Activated naive CD4-positive, alpha-beta T cell treated with anti-CD3 and anti-CD28 coated beads for 36 hours (primary cell): ENCODE measurements at places on chromosomes 11 and 22. TPM values are rescaled to one million over a fixed set of nuclear protein-coding genes. Genes with fewer than 3 reads are reported as not detected.

GRCh38 chr11:69135420-69136363 lies 20.0 kb upstream of the SMIM38 start:
- no peaks in the 10 kb centered on the region for H3K27me3 ChIP-seq
- H3K4me1 ChIP-seq, result peaks cover 29% of the 10 kb centered on the region
- no peak overlapping the region for H3K4me3 ChIP-seq
- no peaks in the 10 kb centered on the region for H3K36me3 ChIP-seq
- DNase-seq, result peak; percentile 44

DNA sequence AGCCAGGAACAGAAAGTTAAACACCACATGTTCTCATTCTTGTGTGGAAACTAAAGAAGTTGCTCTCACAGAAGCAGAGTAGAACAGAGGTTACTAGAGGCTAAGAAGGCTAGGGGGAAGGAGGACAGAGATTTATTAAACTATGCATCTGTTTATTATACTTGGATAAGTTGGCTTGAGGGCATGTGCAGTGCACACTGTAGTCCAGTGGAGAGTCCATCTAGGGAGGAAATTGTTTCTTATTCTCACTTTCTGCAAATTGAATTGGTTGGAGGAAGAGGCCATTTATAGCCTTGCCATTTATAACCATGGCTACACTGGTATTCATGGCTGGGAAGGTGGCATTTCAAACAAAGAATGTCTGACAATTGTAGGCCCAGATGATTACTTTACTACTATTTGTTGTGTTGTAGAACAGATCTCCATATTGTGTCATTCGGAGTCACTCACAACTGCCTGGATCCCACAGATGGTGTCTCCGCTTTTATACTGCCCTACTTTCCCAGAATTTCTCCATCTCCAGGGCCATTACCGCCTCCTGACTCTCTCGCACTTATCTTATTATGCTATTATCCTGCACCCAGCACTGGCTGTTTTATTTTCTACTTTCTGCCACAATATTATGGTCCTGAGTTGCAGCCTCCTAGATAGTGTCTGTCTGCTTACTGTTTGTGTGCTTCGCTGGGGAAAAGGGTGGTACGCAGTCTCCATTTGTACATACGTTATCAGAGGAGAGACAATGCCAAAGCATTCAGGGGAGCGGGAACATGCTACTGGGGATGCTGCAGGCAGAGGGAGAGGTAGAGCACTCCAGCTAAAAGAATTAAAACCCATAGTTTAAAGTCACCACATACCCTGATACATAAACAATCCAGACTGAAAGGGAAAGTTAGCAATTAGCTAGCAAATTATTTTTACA lies 169.3 kb upstream of the BLID start:
- peaks cover 3% of the 10 kb centered on the region for H3K27me3 ChIP-seq
- H3K27ac ChIP-seq, result no peak overlapping the region
- H3K4me1 ChIP-seq, result no peaks in the 10 kb centered on the region
- no peaks in the 10 kb centered on the region for H3K36me3 ChIP-seq
- DNase-seq, result no peak

- H3K36me3 ChIP-seq, result no peaks in the 10 kb centered on the region
- no peaks in the 10 kb centered on the region for H3K4me1 ChIP-seq
- H3K27me3 ChIP-seq, result peaks cover 26% of the 10 kb centered on the region
- no peak overlapping the region for H3K27ac ChIP-seq
- DNase-seq, result no peak
- no peak overlapping the region for H3K4me3 ChIP-seq
Measured at GRCh38 chr11:17691976-17692375, 27.4 kb upstream of the MYOD1 start.

AGBL2 gene
- total RNA-seq, result 1.3 TPM

DNA sequence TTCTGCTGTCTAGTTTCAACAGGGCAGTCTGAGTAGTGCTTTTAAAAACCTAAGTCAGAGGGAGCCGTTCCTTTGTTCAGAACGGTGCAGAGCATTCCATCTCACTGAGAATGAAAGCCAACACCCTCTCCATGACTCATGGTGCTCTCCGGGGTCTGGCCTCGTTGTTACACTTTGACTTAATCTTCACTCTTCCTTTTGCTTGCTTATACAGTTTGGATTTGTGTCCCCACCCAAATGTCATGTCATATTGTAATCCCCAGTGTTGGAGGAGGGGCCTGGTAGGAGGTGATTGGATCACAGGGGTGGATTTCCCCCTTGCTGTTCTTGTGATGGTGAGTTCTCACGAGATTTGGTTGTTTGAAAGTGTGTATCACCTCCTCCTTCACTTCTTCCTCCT lies 292.2 kb downstream of the ST3GAL4 start:
- H3K27ac ChIP-seq, result no peak overlapping the region
- no peak overlapping the region for H3K4me3 ChIP-seq
- peaks cover 5% of the 10 kb centered on the region for H3K27me3 ChIP-seq
- DNase-seq, result no peak

GRCh38 chr11:123704341-123704740 lies 37.1 kb downstream of the ZNF202 start:
- peaks cover 2% of the 10 kb centered on the region for H3K4me1 ChIP-seq
- H3K36me3 ChIP-seq, result no peaks in the 10 kb centered on the region
- no peak overlapping the region for H3K27ac ChIP-seq

- DNase-seq, result no peak
- no peaks in the 10 kb centered on the region for H3K27me3 ChIP-seq
- peaks cover 24% of the 10 kb centered on the region for H3K4me1 ChIP-seq
- H3K4me3 ChIP-seq, result no peak overlapping the region
Measured at GRCh38 chr11:76801225-76801624, 18.1 kb downstream of the TSKU start.

DNA sequence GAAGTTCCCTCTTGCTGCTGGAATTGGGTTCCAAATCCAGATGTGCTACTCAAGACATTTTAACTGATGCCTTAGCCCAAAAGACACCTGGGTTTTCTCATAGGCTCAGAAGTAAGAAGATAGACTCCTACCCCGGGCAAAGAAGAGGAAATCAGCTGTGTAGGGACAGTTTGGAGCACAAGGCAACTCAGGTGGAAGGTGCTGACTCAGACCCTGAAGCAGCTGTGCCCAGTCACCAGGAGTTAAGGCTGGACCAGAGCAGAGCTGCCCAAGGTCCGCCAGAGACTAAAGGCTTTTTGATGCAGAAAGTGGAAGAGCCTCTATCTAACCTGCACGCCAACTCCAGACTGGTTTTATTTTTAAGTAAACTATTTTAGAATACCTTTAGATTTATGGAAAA lies 20.6 kb upstream of the RAB1B start:
- H3K4me1 ChIP-seq, result no peaks in the 10 kb centered on the region
- no peaks in the 10 kb centered on the region for H3K27me3 ChIP-seq
- H3K27ac ChIP-seq, result no peak overlapping the region
- no peak for DNase-seq
- peaks cover 4% of the 10 kb centered on the region for H3K36me3 ChIP-seq

DNA sequence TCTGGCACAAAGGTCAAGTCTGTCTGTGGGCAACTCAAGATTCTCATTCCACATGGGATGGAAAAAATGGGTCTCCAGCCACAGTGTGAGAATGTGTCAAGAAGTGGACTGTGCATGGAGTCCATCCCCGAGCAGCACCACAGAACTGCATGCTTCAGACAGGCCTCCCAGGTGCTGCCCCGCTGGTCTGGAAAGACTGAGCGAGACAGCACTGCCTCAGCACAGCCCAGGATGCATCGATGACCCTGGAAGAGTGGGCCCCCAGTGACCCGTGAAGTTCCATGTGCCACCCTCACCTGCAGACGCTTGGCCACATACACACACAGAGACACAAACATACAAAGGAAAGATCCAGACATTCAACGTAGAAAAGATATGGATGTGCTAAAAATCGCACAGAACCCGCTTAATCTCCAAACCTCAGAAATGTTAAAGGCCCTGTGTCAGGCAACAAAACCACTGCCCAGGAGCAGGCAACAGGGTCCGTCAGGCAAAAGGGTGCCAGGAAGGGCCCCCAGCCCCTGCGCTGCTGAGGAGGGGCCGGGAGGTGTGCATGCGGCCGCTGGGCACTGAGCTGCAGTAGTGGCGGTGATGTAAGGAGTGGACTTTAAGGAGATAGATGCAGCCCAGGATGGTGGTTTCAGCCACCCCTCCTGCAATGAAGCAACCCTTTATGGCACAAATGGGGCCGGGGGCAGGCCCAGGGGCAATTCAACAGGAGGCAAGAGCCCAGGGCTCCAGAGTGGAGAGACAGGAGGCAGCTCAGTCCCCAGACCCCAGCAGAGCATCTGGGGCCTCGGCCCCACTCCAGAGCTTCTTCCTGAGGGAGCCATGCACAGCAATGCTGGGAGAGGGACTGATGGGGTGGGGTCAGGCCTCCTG lies 84.7 kb downstream of the DGCR2 start:
- no peaks in the 10 kb centered on the region for H3K27me3 ChIP-seq
- H3K4me1 ChIP-seq, result no peaks in the 10 kb centered on the region
- no peak overlapping the region for H3K4me3 ChIP-seq
- no peak for DNase-seq
- no peak overlapping the region for H3K27ac ChIP-seq

DNA sequence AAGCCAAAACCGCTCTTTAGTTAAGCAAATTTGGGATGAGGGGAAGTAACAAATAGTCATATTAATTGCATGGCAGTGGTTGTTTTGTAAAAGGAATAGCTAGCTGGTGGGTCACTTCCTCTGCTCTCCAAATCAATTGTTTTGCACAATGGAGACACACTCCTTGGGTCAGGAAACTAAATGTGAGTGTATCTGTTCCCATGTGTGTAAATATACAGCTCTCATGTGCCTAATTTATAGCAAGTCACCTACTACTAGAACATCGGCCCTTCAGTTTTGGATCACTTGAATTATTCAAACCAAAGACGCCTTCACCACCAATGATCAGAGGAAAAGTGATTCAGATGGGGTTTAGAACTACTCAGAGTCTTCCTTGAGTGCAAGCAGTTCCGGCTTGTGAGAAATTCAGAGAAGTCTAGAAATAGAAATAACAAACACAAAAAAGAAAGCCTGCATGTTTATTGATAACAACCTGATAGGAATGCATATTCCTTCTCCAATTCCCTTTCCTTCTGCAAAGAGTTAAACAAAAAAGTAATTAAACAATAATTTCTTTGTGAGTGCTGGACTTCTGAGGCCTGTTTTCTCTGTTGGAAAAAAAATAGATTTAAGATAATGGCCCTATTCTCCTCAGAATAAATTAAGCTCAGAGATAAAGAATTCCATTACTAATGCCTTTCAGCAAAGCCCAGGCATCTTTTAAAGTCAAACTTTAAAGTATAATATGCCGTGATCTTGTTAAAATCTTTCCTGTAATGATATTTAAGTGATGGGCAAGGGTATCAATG lies 100.4 kb downstream of the KIRREL3 start:
- no peak overlapping the region for H3K4me3 ChIP-seq
- no peak for DNase-seq
- no peaks in the 10 kb centered on the region for H3K4me1 ChIP-seq
- H3K27ac ChIP-seq, result no peak overlapping the region
- H3K36me3 ChIP-seq, result no peaks in the 10 kb centered on the region

OR5AR1 gene
- not detected for total RNA-seq
